ENCODE measurements at places on chromosomes 5 and 9.

GRCh38 chr9:107612136-107612535, 122.6 kb upstream of the KLF4 start:
- DNase-seq: no peak

GRCh38 chr9:93045521-93045920, 13.0 kb upstream of the SUSD3 start:
- no peak for DNase-seq

- DNase-seq: no peak
Measured at GRCh38 chr9:22582221-22582620, 135.6 kb downstream of the DMRTA1 start.

- no peak for DNase-seq
Measured at GRCh38 chr5:5676218-5676617, 253.7 kb downstream of the ICE1 start.

DNA sequence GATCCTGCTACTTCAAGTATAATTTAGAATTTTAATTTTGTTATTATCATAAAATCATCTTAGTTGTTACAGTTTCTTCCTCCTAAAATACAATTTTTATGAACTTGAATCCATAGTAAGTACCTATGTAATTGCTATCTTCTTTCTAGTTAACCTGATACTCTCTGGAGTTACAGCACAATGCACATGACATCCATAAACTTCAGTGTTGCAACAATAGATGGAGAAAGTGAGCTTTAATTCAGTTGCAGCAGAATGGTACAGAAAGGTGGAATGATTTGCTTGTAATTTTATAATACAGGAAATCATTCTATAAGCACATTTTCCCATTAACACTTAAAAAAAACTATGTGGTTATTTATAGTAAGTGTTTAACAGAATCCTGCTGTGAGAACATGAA, 372.0 kb downstream of the CDH9 start:
- DNase-seq: no peak

DNA sequence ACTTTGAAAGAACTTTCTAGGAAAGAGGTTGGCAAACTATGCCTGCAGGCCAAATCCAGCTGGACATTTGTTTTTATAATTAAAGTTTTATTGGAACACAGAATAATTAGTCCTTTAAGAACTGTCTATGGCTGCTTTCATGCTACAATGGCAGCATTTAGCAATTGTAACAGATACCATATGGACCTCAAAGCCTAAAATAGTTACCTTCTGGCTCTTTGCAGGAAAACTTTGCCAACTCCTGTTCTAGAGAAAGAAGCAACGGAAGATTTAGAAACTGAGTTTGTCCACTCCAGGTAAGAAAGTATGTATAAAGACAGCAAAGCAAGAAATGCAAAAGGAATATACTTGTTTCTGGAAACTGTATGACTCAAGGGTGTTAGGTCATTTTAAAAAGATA, 281.7 kb upstream of the TRPM3 start:
- DNase-seq: no peak

DNA sequence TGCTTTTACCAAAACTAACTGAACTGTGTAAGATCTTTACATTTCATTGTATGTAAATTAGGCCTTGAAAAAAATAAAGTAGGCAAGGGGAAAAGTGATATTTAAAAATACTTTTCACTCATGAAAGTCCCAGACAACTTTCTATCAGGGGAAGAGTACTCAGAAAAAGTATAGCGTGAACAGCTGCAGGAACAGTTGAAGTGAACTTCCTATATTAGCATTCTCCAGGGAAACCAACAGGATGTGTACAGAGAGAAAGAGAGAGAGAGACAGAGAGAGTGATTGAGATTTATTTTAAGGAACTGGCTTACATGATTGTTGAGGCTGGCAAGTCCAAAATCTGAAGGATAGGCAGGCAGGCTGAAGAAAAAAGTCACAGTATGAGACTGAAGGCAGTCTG, 42.0 kb downstream of the ERMP1 start:
- no peak for DNase-seq

GRCh38 chr5:124262470-124262869, 484.0 kb downstream of the ZNF608 start:
- DNase-seq: no peak

DNA sequence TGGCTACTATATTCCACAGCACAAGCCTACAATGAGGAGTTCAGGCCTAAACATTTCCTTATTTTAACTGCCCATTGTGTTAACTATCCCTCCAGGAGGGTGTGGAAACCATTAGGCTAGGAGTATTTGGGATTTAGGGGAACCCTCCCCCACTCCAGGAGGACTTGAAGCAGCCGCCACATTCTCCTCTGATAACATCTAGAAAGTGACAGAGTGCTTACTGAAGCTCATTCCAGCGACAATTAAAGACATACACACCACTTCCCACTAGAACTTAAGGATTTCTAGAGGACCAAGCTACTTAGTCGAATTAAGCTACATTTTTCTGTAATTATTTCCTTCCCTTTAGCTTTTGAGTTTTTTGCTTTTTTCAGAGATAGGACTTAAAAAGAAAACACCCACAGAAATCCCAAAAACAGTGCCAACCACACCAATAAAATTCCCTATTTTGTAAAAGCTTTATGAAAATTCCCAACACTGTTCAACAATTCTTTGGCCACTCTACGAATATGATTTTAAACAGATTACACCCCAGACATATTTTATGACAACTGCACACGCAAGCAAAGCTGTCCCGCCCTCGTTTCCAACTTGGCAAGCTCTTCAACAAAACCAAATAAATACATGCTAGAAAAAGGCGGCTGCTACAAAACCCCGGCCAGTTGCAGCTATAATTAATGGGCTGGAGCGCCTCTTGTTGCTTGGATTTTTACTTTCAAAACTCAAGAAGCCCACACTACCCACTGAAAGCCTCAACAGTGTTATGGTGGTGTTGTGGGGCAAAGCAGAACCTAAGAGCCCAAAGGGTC, 4.5 kb downstream of the ROR2 start:
- peak; percentile 11 for DNase-seq

GRCh38 chr5:169197343-169197742, 103.6 kb downstream of the SLIT3 start:
- no peak for DNase-seq

- no peak for DNase-seq
Measured at GRCh38 chr5:608429-609370, 3.4 kb upstream of the CEP72 start.

- peak; percentile 15 for DNase-seq
Measured at GRCh38 chr9:97504381-97505216, 3.1 kb downstream of the TMOD1 start.

DNA sequence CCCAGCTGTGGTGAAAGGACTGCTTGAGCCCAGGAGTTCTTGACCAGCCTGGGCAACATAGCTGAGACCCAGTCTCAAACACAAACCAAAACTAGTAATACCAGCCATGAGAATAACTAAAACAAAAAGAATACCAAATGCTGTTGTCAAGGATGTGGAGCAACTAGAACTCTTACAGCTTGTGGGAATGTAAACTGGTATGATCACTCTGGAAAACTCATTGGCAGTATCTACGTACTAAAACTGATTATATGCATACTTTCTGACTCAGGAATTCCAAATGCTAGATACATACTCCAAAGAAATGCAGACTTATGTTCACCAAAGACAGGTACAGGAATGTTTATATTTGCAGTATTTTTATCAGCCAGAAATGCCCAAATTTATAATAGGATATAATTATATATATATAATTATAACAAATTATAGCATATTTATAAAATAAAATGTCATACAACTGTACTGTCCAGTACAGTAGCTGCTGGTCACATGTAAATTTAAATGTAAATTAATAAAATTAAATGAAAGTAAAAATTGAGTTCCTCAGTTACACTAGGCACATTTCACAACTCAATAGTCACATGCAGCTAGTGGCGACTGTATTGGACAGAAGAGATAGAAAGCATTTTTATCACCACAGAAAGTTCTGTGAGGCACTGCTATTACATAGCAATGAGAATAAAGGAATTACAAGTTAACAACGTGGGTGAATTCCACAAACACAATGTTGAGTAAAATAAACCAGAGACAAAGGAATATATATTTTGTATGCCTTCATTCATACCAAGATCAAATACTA, 118.5 kb downstream of the GNAQ start:
- no peak for DNase-seq

DNA sequence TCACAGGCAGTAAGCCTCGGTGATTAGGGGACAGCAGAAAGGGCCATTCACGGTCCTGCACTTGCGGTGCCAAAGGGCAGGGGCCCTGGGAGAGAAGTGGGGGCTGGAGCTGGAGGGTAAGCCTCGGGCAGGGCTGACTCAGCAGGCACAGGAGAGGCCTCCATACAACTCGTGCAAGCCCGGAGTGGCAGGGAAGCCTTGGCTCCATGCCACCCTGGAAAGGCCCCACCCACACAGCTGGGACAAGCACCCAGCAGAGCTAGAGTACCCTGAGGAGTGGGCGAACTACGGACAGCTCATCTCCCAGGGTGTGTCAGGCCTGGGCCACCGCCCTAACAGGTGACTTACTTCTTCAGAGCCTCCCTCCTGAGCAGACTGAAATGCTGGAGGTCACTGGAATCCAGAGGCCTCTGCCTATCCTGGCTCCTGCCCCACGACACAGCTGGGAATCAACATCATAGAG, 5.6 kb upstream of the CAMK2A start:
- DNase-seq: peak; percentile 5

DNA sequence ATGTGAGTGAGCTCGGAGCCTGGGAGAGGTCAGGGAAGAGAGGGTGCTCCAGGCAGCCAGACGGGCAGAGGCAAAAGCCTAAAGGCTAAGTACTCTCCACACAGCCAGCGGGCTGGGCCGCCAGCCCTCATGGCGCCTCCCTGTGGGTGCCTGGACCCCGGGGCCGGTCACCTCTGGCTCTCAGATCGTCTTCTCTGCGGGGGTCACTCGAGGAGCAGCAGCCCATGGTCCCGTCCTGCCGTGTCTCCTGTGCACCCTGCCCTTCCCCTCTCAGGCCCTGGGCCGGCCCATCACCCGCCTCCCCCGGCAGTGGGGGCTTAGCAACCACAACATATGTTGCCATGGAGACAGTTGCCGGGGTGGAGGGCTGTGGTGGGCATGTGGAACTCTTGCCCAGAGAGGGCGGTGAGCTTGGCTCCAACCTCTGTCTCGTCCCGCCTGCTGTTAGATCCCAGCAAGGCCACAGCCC, 4.2 kb downstream of the AK1 start:
- no peak for DNase-seq

DNA sequence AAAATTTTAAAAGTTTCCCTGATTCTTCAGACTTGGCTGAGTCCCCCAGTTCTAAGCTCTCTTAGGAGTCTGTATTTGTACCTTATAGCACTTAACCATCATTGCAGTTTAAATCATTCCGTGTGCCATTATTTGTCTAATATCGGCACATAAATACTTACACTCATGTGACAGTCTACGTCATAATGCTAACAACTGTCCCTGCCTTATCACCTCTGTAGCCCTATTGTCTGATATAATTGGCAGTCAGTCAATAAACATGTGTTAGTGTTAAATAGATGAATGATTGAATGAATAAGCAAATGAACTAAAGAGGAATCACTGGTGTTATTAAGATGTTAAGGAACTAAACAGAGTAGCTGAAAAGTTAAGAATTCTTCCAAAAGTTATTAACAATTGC, 287.8 kb downstream of the EBF1 start:
- no peak for DNase-seq

DNA sequence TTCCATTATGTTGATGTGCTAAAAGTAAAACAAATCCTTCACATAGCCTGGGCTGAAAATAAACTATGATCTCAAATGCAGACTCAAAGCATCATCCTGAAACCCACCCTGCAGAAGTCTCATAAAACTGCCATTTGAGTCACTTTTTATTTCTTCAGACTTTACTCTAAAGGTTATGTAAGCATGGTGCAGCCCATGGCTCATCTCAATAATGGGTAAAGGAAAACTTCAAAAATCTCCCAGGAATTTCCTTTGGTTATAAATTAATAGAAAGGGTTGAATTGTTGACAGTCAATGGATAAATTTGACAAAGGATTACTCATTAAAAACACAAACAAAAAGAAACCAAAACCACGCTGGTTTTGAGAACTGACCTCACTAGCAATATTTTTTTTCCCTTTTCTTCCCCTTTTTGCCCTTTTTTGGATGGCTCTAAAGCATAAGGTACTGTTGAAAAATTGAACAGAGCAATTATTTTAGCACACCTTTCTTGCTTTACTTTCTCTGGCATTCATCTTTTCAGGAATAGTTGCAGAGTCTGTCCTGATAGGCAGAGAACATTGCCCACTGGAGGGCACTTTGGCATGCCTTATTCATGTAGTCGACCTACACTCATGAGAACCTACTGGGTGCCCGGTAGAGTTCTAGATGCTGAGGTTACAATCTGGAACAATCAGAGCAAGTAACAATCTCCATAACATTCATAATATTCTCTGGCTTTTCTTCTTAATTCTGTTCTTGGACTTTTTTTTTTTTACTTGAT, 191.4 kb downstream of the TMEM167A start:
- no peak for DNase-seq

DNA sequence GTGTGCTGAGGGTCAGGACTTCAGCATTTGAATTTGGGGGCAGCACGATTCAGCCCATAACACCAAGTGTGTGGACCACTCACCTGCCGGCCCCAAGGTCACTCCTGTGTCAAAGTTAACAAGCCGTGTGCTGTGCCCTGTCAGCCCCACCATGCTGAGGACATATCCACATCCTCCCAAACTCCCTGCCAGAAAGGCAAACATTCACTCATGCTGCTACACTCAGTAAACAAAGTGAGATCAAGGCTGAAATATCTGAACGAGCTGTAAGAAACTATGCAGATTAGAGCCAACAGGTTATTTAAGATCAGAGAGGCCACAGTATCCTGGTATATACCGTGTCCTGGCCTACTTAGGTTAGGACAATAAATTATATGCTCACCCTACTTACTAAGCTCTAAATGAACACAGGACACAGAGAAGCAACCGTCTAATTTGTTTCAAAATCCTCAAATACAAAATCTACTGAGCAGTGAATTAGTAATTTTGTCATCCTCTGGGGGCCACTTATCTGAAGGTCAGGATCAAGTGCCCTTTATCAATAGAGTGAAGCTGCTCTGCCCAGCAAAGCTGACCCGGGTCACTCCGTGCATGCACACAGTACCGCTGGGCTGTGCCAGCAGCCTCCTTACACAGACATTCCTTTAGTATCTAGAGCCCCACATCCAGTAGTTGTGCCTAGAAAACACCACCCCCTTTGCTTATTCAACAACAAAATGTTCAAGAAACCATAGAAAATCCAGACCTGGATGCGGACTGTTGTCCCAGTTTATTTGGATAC, 28.2 kb downstream of the RETREG1 start:
- no peak for DNase-seq

GRCh38 chr9:120892748-120893610, 16.0 kb upstream of the PHF19 start:
- no peak for DNase-seq

- DNase-seq: peak; percentile 52
Measured at GRCh38 chr5:76714751-76715485, 1.0 kb upstream of the F2R start.

DNA sequence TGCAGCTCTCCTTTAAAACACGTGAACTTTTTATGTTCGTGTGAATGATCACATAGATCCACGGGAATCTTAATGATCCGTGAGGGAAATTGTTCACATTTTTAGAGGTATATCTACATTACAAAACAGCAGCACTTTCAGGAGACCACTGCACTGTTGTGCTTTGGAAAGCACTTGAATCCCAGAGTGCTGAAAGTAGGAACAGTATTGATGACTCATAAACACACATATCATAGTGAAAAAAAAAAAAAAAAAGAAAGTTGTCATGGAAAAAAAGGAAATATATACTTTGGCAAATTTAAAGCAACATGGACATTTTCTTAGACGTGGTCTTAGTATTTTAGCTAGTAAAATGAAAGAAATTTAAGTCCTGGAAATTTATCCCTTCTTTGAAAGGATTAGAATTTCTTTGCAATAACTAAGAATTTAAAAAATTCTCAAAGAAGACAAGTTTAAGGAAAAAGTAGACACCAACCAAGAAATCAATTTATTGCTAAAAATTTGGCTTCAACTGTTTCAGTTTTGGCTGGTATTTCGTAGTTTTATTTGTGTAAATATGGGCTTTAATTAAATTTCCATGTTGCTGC, 55.4 kb downstream of the ADGRV1 start:
- DNase-seq: no peak

Measured in hematopoietic multipotent progenitor cell treated with erythropoietin and hydrocortisone succinate and interleukin-3 and kit ligand, for 8 days (in vitro differentiated cells).